Left cardiac atrium (tissue), 4 donors: ENCODE measurements at places on chromosomes 11 and 22. TPM values are rescaled to one million over a fixed set of nuclear protein-coding genes. Genes with fewer than 3 reads are reported as not detected.

DNA sequence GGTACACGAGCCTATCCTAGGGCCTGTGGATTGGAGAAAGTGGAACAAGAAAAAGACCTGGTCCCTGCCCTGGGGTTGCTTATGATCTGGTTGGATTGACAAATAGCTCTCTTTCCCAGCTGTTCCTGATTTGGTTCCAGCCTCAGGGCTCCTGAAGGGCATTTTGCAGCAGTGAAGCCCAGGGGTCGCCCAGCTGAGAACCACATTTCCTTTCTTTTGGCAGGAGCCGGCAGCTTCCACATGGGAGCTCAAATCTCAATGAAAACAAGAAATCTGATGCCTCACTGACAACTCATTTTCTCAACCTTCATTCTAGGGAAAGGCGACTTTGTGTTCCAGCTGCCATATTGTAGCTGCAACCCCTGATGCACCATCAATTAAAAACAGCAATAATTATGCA lies 140.6 kb upstream of the CADM1 start:
- no peak for DNase-seq

Gene CARNS1
- total RNA-seq, result 11.9 TPM

DNA sequence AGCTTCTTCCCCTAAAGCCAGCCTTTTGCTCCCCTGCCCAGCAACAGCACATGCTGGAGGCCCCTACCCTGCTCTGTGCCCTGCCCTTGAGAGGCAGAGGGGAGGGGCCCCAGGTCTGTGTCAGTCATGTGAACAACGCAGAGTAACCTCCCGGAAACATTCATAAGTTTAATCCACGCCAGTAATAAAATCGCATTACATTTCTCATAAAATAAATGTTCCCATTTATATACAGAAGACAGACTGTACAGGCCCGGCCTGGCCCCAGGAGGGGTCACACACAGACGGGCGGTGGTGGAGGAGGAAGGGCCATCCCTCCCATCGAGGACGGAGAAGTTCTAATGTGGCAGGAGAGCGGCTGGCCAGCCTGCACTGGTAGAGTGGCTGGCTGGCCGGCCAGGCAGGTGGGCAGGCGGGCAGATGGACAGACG lies 39.5 kb downstream of the LMO1 start:
- no peak for DNase-seq

Gene DMC1
- total RNA-seq, result 1.2 TPM

GRCh38 chr11:121450401-121450800 lies 1.7 kb upstream of the SORL1 start:
- DNase-seq, result no peak

DNA sequence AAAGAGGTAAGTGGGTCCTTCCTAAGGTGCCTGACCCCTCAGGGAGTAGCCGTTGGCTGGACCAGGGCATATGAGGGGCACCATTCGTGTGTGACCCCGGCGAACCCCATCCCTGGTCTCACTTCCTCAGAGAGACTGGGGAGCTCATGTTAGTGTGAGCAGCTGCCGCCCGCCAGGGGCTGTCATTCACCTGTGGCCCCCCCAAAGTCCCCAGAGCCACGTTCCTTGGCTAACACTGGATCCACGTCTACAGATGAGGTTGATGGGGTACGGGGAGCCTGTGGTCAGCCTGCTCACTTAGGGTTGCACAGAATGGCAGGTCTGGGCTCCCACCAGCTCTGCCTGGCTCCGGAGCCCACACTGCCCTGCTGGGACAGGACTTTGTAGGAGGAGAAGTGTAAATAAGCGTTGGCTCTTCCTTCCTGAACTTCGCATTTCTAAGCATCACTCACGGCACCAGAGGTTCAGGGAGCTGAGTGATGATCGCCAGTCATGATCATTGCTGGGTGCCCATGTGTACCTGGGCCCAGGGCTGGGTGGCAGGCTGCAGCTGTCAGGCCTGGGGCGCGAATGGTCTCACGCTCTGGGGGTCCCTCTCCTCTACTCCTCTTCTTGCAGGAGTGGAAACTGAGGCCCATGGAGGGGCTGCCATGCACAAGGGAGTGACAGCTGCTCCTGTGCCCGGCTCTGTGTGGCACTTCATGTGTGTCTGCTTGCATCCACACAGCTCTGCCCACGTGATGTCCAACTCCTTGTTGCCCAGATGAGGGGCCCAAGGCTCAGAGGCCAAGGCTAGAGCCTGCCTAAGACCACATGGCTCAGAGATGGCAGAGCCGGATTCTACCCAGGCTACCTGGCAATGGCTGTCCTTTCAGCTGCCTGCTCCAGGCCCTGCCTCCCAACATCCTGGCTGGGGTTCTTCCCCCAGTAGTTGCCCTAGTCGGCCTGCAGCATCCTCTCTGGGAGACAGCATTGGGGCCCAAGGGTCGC lies 11.1 kb downstream of the TTC38 start:
- no peak for DNase-seq

GRCh38 chr11:12794576-12795230 lies 120.5 kb downstream of the TEAD1 start:
- DNase-seq, result no peak

DNA sequence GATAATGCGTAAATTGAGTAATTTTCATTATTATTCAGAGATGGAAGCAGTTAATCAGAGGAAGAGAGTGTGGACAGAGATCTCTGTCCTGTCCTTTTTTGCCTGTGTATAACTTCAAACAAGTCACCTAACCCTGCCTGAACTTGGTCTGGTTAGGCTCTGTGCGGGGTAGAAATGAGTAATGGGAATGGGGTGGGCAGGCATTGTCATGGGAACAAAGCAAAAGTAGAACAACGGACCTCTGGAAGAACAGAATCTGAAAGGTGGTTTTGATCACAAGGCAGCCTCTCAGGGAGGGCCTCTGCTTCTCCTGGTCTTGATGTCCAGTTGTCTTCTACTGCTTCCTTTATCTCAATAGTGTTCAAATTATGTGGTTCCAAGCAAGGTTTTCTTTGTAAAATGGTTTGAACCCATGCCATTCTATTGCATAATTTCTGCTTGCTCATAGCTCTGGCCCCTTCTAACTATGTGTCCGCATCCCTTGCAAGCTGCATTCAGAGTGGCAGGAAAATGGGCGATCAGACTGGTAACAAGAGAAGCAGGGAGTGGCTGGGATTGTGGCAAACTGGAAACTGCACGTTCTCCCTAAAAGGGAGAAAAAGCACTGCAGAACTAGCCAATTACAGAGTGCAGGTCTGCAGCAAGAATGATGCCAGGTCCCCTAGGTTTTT lies 76.1 kb downstream of the PRR5L start:
- DNase-seq, result no peak

DNA sequence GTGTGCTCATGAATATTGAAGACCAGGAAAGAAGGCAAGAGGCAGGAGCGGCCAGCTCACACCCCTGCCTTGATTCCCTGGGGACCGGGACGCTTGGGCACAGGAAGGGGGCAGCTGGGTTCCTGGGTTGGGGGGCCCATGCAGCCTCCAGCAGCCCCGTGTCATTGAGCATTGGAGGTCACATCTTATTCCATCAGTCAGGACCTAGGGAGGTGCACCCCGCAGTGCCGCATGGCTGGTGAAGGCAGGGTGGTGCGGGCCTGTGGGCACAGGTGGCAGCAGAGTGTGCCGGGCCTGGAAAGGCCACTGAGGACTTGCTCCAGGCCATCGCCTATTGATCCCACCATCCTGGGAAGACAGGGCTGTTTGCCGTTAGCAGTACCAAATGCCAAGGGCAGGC lies 116.3 kb upstream of the NECTIN1 start:
- DNase-seq, result no peak

DNA sequence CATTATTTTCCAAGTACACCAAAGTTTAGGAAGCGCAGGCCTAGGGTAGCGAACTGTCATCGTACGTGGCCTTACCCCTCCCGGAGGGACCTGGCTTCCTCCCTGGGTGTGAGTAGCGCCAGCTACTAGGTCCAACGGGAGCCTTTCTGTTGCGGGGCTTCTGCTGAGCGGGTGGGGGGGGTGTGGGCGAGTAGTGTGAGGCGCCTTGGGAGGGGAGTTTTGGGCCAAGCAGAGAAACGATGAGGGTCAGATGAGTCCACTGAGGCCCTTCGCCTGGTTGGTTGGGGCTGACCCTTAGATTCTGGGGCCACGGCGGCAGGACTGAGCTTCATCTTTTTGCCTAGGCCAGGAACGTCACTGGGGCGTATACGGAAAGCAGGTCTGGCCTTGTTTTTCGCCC lies 868 bp downstream of the TEF start:
- no peak for DNase-seq

Gene MYBPC3
- 966 TPM for total RNA-seq

GRCh38 chr22:18057568-18058209 lies 20.1 kb upstream of the PEX26 start:
- DNase-seq, result peak; percentile 83

- peak; percentile 68 for DNase-seq
Measured at GRCh38 chr11:128837627-128838026, 29.5 kb downstream of the KCNJ1 start.

GRCh38 chr11:66277471-66278362 lies at the start of gene CNIH2:
Gene CNIH2 (plus strand): TSS chr11:66278175. CDS start chr11:66278457, 282 bp downstream.
- no peak for DNase-seq

GRCh38 chr22:36829370-36830002 lies 12.7 kb upstream of the PVALB start:
- DNase-seq, result no peak
